ENCODE measurements at places on chromosomes 5 and 9. TPM values are rescaled to one million over a fixed set of nuclear protein-coding genes. Genes with fewer than 3 reads are reported as not detected.

NIM1K gene
- total RNA-seq: 0.97 TPM

- H3K4me1 ChIP-seq: peaks cover 9% of the 10 kb centered on the region
- H3K27ac ChIP-seq: no peak overlapping the region
- no peaks in the 10 kb centered on the region for H3K36me3 ChIP-seq
- peaks cover 57% of the 10 kb centered on the region for H3K27me3 ChIP-seq
- H3K4me3 ChIP-seq: no peak overlapping the region
These were observed 2.6 kb upstream of the GABRB2 start for GRCh38 chr5:161549106-161549505.

RANBP3L gene
- total RNA-seq: not detected

- DNase-seq: no peak
- no peaks in the 10 kb centered on the region for H3K36me3 ChIP-seq
- H3K27ac ChIP-seq: no peak overlapping the region
- H3K4me1 ChIP-seq: no peaks in the 10 kb centered on the region
- no peak overlapping the region for H3K4me3 ChIP-seq
These were observed 63.8 kb downstream of the ATP10B start for GRCh38 chr5:160788102-160788660.

DNA sequence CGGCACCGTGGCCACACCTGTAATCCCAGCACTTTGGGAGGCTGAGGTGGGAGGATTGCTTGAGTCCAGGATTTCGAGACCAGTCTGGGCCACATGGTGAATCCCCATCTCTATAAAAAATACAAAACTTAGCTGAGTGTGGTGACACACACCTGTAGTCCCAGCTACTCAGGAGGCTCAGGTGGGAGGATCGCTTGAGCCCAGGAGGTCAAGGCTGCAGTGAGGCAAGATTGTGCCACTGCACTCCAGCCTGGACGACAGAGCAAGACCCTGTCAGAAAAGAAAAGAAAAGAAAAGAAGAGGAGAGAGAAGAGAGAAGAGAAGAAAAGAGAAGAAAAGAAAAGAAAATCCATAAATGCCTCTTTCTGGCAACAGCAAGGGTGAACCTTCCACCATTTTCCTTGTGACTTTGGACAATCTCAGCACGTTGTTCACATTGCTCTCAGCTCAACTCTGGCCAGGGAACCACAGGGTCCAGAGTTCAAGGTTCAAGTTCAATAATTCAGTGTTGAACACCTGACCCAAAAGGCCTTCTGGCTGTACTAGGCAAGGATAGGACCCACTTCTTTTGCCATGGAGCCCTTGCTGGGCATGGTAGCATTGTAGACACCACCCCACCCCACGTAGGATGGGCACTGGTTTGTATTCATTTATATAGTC is 14.6 kb upstream of the DUSP1 start:
- no peaks in the 10 kb centered on the region for H3K4me1 ChIP-seq
- H3K27ac ChIP-seq: no peak overlapping the region
- no peak for DNase-seq
- no peaks in the 10 kb centered on the region for H3K27me3 ChIP-seq

DNA sequence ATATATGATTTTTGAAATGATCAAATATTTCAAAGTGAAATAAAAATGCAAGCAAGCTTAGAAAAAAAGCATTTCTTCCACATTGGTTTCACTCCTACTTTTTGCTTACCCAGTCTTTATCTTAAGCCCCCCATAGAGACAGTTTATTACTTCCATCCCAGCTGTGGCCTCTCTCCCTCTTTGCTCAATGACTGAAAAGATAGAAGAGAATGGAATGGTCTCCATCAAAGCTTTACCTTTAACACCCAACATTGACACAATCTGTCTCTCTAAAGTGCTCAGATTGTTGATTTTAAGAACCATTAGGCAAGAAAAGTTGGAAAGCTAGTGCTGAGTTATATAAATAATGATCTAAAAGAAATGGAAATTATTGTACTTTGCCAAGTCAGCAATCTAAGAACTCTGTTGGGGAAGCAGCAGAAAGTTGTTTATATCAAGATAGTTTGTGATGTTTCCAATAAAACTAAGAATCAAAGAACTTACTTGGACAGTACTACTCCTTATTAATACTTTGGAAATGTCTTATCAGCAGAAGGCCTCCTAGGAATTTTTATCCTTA is 277.5 kb upstream of the NREP start:
- H3K4me1 ChIP-seq: no peaks in the 10 kb centered on the region
- H3K27ac ChIP-seq: no peak overlapping the region
- H3K27me3 ChIP-seq: no peaks in the 10 kb centered on the region
- DNase-seq: no peak

OR1L1 gene
- not detected for total RNA-seq
